ENCODE measurements at places on chromosomes 1 and 21. TPM values are rescaled to one million over a fixed set of nuclear protein-coding genes. Genes with fewer than 3 reads are reported as not detected.

Gene KLF17
- 0.18 TPM for total RNA-seq

Gene SLAMF9
- total RNA-seq = not detected

Gene COL11A1
- total RNA-seq = 1,042 TPM

GRCh38 chr1:16125088-16125470, 30.8 kb downstream of the EPHA2 start:
- no peak overlapping the region for H3K27ac ChIP-seq
- peaks cover 16% of the 10 kb centered on the region for H3K4me1 ChIP-seq
- peak; percentile 62 for DNase-seq
- no peaks in the 10 kb centered on the region for H3K27me3 ChIP-seq
- no peak overlapping the region for H3K4me3 ChIP-seq

DNA sequence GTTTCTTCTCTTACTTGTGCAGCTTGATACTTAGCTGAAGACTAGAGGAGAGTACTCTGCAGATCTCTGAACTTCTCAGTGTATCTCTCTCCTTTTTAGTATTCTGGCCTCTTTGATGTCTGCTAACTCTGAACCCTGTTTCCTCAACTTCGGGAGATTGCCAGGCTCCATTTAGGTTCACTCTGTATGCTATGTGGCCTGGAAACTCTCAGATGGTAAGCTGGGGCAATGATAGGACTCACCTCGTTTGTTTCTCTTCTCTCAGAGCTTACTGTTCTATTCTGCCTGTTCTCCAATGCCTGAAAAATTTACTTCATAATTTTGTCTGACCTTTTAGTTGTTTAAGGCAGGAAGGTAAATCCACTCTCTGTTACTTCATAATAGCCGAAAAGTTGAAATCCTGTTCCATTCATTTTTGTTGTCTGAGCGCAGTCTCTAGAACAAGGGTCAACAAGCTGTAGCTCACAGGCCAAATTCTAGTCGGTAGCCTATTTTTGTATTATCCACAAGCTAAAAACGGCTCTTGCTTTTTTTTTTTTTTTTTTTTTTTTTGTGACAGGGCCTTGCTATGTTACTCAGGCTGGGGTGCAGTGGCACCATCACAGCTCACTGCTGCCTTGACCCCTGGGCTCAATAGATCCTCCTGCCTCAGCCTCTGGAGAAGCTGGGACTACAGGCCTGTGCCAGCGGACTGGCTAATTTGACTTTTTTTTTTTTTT, 33.3 kb downstream of the ZMYM4 start:
- H3K4me1 ChIP-seq = peaks cover 22% of the 10 kb centered on the region
- DNase-seq = no peak
- no peak overlapping the region for H3K4me3 ChIP-seq
- H3K36me3 ChIP-seq = no peaks in the 10 kb centered on the region

DNA sequence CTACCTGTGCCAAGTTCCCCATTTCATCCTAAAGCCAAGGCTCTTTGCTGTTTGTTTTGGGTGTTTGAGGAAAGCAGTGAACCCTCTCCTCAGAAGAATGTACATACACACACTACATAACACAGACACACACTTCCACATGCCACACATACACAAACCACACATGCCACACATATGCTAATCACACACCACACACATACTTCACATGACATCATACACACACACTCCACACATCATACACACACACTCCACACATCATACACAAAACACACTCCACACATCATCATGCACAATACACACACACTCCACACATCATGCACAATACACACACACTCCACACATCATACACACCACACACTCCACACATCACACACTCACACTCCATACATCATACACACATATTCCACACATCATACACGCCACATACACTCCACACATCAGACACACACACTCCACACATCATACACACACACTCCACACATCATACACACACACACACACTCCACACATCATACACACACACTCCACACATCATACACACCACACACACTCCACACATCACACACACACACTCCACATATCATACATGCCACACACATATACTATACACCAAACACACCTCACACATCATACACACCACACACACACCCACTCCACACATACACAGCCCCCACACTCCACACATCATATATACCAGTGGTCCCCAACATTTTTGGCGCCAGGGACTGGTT, 22.7 kb upstream of the ZNF436 start:
- H3K4me3 ChIP-seq = no peak overlapping the region
- DNase-seq = no peak
- no peak overlapping the region for H3K27ac ChIP-seq
- H3K36me3 ChIP-seq = peaks cover 3% of the 10 kb centered on the region
- H3K27me3 ChIP-seq = no peaks in the 10 kb centered on the region
- peaks cover 5% of the 10 kb centered on the region for H3K4me1 ChIP-seq

GRCh38 chr1:7045897-7046296, 260.6 kb downstream of the CAMTA1 start:
- no peak for DNase-seq
- no peak overlapping the region for H3K4me3 ChIP-seq
- peaks cover 11% of the 10 kb centered on the region for H3K4me1 ChIP-seq
- H3K36me3 ChIP-seq = no peaks in the 10 kb centered on the region

- DNase-seq = no peak
- H3K27me3 ChIP-seq = no peaks in the 10 kb centered on the region
- H3K27ac ChIP-seq = no peak overlapping the region
- H3K4me3 ChIP-seq = no peak overlapping the region
- H3K4me1 ChIP-seq = peaks cover 41% of the 10 kb centered on the region
These were observed 707 bp downstream of the PRCC start for GRCh38 chr1:156767879-156768604.

DNA sequence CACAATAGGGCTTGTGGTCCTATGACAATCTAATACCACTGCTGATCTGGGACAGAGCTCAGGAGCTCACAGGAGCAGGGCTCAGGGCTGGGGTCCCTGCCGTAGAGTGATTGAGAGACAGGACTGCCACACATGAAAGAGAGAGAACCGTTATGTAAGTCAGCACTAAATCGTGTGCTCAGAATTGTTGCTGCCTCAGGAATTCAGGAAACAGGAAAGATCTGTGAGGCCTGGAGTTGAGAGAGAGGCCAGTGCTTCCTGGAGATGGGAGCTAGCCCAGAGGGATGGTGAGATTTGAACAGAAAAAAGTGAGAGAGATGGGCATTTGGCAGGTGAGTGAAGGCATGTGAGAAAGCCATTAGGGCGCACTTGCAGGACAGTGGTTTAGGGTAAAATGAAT, 17.5 kb upstream of the ACBD6 start:
- no peaks in the 10 kb centered on the region for H3K27me3 ChIP-seq
- peaks cover 32% of the 10 kb centered on the region for H3K4me1 ChIP-seq
- H3K27ac ChIP-seq = no peak overlapping the region
- no peaks in the 10 kb centered on the region for H3K36me3 ChIP-seq
- no peak for DNase-seq

Gene CYB5RL
- 7.0 TPM for total RNA-seq

Gene TGFBR3
- 1.4 TPM for total RNA-seq

Gene ECM1
- total RNA-seq = 3.6 TPM

Gene CLIC6
- 0.08 TPM for total RNA-seq

Gene UBE2U
- not detected for total RNA-seq
